ENCODE measurements at places on chromosomes 13 and 19.

GRCh38 chr19:53780506-53780905 lies 43.6 kb downstream of the NLRP12 start:
- DNase-seq = no peak

- DNase-seq = no peak
Measured at GRCh38 chr13:110817143-110817542, 97.7 kb downstream of the ANKRD10 start.

DNA sequence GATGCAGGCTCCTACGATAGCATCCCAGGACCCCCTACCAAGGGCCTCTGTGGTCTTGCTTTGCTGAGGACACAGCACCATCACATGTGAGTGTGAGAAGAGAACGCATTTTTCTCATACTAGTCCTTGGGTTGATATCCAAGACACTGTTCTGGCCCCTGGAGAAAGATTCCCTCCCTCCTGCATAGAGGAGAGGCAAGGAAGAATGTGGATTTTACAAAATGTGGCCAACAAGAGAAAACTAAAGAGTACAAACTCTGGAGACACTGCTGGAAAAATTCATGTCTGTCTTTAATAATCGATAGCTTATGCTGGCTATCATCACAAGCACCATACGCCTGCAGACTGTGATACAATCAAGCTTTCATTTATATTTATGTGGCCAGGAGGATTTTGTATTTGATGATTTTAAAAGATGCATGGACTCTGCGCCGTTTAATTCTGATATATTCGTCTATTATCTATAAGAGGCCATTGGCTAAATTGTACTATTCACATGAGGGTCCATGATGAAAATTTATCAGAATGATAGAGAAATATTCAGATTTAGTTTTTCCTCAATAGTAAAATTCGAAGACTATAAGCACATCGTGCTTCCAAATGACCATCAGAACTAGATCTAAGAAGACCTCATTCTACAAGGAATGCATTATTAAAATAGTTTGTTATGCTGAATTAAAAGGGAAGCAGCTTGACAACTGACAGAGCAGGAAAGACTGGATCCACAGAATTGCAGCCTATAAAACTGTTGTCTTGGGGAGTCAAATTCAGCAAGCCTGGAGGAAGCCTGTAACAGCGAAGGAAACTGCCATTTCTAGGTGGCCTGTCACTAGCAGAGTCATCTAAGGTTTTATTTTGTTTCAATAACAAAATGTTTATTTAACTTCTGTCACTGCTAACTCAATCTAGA lies 578.7 kb downstream of the DIAPH3 start:
- DNase-seq = no peak

GRCh38 chr19:42508892-42509444 lies 19.3 kb downstream of the CEACAM1 start:
- DNase-seq = no peak

- DNase-seq = no peak
Measured at GRCh38 chr19:19110410-19111135, 27.7 kb downstream of the TMEM161A start.

GRCh38 chr19:17335575-17335974 lies 920 bp upstream of the ANO8 start:
- no peak for DNase-seq

GRCh38 chr19:46848389-46848788 lies 2.3 kb downstream of the AP2S1 start:
- DNase-seq = no peak

- no peak for DNase-seq
Measured at GRCh38 chr19:24029941-24030636, 56.9 kb upstream of the ZNF254 start.

DNA sequence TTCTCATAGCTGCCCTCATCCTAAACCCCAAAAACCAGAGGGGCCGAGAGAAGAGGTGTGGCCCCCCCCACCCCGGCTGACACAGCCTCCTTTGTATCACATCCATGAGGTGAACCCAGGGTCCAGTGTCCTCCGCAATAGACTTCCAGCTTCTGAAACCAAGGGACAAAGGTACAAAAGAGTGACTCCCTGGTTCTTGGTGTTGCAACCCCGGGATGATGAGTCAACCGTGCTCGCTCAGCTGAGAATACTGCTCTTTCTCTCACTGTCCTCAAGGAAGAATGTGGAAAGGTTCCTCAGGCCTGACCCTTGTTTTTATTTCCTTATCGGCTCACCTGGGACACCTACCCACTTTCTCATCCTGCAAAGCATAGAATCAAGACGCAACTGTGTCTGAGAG lies 5.5 kb downstream of the SLC15A1 start:
- DNase-seq = no peak

GRCh38 chr19:12574036-12574435 lies 22.8 kb upstream of the ZNF564 start:
- no peak for DNase-seq

DNA sequence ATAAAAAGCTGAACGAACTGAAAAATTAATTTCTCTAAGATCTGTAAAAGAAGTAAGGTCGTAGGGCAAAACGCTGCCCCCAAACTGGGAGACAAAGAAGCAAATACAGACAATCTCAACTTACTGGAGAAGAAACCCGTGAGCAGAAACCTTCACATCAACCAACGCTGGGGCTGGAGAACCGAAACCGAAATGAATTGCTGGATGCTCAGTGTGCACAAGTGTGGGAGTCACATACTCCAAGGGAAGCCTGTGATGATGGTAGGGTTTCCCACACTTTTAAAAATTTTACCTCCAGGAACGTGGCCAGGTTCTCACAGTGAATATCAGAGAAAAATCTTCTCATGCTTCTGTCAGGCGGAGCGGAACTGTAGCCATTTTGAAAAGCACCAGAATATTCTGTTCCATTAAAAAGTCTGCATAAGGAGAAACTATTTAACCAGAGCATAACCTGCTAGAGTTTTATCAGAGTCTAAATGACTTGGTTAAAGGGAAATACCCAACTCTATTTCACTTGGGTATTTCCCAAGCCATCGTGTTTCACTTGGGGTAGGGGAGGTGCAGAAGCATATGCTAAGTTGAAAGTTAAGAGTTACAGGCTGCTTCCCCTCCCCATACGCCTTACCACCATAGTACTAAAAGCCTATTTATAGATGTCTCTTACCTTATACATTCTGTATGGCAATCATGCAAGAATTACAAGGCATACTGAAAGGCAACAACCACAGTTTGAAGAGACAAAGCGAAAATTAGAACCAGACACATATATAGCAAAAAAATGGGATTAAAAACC lies 110.5 kb upstream of the SLITRK1 start:
- DNase-seq = no peak

DNA sequence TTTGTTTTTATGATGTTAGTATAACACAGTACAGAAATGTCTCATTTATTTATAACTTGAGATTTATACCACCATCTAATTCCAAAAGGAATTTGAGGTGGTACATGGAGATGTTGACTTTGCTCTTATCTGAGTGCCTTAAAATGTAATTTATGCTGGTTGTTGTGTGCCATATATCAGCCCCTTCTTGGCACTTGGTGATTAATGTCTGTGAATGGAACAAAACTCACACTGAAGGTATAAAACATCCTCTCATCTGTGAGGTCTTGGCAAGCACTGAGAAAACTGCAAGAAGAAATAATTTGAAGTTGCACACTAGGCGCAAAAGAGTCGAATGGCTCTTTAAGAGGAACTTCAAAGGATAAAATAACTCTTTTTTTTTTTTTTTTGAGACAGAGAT lies 240.4 kb downstream of the B3GLCT start:
- no peak for DNase-seq

DNA sequence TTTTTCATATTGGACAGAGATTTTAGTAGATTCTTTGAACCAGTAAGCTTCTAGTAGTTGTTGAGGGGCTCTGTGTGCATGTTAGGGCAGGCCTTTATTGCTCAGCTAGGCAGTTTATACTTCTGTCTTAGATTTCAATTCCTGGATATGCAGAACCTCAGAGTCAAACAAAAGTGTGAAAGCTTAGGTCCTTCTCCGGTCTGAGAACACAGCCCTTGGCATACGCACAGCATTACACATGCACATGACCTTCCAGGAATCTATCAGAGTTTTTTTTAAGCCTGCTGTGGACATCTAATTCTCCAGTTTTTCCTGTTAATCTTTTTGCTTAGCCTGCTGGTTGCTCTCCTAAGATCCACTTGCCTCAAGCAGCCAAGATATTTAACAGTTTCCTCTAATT lies 77.9 kb upstream of the KL start:
- no peak for DNase-seq

DNA sequence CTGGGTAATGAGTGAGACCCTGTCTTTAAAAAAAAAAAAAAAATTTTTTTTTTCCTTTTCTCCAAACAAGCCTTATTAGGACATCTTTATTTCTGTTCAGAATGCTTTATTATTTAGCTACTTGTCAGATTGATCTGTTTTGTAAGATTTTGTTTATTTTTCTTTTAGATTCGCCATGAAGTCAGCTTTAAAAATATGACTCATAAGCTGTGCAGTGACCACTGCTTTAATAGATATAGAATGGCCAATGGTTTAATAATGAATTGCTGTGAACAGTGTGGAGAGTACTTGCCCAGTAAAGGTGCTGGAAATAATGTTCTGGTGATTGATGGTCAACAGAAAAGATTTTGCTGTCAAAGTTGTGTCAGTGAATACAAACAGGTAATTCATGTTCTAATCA lies 47.7 kb downstream of the ZMYM2 start:
- DNase-seq = no peak

DNA sequence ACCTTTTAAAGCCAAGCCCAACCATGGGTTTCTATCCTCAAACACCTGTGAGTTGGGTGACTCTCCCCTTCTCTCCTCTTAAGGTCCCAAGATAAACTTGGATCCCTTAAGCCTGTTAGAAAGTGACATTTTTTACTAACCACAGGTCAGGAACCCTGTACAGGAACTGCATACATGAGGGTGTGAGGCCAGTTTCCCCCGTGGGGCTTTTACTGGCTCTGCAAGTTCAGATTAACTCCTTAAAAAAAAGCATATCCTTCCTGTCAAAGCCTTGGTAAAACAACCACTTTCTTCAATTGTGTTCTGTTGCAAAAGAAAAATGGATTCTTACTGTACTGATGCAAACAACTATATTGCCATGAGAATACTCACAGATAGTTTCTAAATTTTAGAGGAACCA lies 2638.7 kb upstream of the PCDH20 start:
- no peak for DNase-seq

DNA sequence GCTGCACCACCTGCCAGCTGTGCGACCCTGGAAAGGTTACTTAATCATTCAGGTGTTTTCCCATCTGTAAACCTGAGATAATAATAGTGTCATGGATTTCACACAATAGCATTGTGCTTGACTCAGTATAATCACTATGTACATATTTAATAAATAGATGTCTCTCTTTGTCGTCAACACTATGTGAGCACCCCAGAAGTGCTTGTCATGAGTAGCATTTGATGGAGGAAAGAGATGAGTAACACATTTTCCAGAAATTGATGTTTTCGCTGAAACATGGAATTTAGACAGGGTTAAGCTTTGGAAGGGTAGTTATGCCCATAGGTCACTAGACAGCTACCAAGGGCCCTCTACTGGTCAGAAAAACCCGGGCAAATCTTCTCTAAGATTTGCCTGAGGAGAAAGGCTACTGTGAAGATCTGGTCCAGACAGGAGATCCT lies 9.5 kb upstream of the MBNL2 start:
- DNase-seq = no peak

All from activated CD8-positive, alpha-beta memory T cell treated with anti-CD3 and anti-CD28 coated beads, Interleukin-2, amount 50 U/mL, for 4 hours (primary cell).